Endothelial cell (in vitro differentiated cells): ENCODE measurements at places on chromosomes 2 and 18. TPM values are rescaled to one million over a fixed set of nuclear protein-coding genes. Genes with fewer than 3 reads are reported as not detected.

GRCh38 chr18:62365420-62365819, 40.3 kb downstream of the TNFRSF11A start:
- no peak for DNase-seq

DNA sequence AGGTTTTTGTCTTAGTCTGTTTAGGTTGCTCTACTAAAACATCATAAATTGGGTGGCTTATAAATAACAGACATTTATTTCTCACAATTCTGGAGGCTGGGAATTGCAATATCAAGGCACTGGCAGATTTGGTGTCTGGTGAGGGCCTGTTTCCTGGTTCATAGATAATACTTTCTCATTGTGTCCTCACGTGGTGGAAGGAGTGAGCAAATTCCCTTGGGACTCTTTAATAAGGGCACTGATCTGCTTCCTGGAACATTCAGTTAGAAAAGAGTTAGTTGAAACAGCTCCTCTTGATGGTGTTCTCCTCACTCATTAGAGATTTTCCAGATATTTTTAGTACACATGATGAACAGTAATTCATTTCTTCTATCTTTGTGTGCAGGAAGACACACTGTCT, 22.3 kb downstream of the COL4A3 start:
- no peak for DNase-seq

DNA sequence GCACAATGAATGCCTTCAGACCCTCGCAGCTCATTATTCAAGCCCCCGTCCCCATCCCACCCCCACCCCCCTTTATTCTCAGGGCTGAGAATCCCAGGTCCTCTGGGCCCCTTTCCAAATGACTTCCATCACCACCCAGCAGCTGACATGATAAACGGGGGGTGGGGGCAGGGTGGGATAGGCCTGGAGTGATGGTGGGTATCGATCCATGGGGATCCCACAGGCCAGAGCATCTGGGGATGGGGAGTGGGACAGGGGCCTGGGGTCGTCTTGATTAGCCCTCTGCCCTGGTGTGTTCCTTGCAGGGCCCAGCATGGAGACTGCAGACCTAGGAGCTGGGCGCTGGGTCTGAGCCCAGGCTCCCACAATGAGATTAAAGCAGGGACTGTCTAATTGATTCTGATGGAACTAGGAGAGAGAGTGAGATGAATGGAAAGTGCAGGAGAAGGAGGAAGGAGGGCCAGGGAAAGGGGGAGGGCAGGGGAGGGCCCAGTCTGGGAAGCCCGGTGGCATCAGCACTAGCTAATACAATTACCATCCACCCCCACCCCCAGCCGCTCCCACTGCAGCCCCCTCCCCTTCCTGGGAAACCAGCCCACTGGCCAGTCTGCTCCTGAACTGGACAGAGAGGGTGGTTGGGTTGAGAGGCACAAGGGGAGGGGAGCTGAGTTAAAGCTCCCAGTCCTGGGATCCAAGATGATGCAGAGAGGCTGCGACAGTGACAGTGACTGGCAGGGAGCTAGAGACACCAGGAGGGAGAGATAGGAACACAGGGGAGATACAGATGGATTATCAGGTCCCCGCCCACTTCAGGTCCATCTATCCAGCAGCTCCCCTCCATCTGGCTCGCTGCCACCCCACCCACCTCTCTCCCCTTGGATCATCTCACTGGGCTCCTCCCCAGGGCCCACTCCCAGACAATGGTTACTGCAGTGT, 13.1 kb upstream of the TNS1 start:
- no peak for DNase-seq

DNA sequence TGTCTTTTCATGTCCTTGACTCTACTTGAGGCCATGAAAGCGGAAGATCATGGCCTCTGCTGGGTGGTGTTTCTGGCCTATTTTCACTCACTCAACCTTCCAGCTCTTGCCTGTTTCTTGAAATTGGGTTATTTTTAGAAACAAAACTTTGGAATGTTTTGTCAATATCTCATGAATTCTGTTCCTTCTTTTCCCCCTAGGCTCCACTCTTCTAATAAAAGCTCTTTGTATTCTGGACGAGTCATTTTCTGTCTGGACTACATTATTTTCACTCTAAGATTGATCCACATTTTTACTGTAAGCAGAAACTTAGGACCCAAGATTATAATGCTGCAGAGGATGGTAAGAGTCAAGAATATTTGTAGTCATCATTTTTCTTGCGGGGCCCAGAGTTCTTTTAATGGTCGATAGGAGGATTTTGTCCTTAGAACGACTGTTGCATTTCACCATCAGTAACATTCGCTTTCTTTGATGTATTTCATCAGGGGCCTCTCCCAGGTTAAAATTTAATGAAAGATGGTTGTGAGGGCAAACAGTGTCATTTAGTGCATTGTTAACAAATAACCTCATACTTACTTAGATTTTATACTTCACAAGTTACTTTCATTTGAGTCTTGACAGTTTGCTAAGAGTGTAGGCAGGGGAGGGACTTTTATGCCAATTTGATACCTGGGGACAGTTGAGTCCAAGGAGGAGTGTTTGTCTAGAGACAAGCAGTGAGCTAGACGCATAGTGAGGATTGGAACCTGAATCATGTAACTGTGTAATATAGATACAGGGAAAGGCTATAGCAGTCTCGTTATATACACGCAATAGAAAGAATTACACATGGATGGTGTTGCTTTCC, 64.6 kb downstream of the TRPM8 start:
- no peak for DNase-seq

DNA sequence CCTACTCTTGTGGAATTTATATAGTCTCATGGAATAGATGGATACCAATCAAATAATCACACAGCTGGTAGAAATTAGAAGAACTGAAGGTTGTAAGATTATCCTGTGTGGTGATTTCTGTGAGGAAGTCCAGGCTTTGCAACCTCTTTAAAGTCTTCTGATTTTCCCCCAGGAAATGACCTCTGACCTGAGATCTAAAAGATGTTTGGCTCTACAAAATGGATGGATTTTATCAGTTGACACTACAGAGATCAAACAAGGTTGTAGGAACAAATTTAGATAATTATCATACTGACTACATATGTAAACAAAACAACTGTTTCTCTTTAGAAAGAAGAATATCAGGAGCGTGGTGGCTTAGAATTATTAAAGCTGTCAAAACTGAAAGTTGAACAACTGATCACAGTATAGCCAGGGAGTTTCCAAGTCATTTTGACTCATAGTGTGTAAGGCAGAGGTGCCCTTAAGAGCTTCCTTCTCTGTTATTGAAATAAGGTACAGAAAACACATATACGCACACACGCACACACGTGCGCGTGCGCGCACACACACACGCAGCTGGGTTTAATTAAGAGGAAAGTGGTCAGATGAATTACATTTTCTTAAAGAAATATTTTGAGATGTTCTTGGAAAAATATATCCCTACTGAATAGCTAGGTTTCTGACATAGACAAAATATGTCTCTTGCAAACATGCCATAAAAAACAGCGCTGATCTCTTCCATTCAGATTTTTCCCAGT, 35.5 kb upstream of the PELI1 start:
- no peak for DNase-seq

GRCh38 chr2:199982126-199982843, 26.9 kb downstream of the MAIP1 start:
- no peak for DNase-seq

- no peak for DNase-seq
These were observed 103.9 kb downstream of the SH3RF3 start for GRCh38 chr2:109232909-109233308.

GRCh38 chr2:29351916-29352591, 236.8 kb downstream of the CLIP4 start:
- no peak for DNase-seq

DNA sequence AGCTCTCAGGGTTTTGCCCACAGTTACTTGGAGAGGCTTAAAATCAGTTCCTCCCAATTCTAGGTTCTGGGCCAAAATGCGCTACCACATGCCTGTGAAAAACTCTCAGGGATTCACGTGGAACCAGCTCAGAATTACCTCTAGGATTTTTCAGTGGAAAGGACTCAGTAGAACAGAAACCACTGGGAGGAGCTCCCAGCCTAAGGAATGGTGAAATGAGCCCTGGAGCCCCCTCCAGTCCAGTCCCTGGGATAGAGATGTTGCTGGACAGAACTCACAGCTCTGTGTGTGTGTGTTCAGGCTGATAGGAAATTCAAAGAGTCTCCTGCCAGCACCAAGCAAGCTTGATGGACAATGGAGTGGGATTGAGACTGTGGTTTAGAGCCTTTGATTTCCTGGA, 21.1 kb upstream of the SLC9A4 start:
- DNase-seq: peak; percentile 9

DNA sequence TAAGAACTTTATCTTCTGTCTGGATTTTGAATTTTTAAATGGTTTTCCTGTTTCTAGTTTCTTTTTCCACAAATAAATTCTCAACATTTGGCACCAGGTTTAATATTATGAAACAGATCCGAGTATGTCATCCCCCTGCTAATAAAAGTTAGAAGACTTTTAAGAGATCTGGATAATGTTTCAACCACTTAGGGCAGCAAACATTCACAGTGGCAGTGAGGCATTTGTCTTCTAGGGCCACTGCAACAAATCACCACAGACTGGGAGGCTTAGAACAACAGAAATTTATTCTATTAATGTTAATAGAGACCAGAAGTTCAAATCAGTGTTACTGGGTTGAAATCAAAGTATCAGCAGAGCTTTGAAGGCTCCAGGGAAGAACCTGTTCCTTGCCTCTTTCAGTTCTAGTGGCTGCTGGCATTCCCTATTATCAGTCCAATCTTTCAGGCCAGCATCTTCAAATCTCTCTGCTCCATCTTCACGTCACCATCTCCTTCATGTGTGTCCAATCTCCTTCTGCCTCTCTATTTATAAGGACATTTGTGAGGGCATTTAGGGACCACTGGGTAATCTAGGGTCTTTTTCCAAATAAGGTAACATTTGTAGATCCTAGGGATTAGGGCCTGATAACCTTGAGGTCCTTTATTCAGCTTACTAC, 23.4 kb downstream of the ACSL3 start:
- no peak for DNase-seq

GRCh38 chr18:8424917-8425725, 184.1 kb upstream of the RAB12 start:
- no peak for DNase-seq

DNA sequence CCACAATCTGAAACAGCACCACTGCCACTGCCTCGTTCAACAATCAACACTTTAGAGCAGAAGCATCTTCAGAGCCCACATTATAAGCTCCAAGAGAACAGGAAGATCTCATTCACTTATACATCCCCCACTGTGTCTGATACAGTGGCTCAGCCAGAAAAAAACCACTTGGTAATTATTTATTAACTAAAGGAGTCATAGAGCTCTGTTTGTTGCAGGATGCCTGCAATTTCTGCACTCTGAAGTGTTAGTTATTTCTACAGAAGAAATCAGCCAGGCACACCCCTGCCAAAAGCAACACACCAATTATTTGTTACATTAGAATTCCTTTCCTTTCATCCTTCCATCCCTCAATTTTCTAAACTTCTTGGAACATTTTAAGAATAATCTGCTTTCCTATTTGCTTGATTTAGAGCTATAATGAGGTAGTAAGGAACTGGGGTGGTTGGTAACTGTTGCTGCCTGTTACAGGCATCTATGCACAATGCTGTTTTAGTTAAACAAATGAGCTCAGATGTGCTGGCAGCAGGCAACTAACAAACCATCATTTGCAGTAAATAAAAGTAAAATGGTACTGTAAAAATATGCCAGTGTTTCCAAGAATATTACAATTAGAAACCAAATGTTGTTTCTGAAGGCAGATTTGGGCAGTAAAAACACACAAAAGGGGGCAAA, 59.9 kb downstream of the DYM start:
- DNase-seq: no peak

DNA sequence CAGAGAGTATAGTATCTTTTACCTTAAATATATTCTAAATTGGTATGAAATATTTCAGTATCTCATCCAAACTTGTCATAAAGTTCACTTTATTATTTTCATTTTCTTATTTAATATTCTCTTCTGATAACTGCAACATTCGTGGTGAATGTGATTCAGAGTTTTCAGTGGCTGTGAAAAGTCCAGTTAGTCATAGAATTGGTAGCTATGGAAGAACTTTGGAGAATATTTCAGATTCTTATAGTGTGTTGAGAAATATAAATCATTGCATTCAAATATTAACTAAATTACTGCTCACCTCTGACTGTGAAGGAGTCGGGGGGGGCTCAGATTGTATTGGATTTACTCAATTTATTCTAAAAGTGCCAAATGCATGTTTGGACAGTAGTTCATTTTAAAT, 178.6 kb upstream of the VWC2L start:
- DNase-seq: no peak

DNA sequence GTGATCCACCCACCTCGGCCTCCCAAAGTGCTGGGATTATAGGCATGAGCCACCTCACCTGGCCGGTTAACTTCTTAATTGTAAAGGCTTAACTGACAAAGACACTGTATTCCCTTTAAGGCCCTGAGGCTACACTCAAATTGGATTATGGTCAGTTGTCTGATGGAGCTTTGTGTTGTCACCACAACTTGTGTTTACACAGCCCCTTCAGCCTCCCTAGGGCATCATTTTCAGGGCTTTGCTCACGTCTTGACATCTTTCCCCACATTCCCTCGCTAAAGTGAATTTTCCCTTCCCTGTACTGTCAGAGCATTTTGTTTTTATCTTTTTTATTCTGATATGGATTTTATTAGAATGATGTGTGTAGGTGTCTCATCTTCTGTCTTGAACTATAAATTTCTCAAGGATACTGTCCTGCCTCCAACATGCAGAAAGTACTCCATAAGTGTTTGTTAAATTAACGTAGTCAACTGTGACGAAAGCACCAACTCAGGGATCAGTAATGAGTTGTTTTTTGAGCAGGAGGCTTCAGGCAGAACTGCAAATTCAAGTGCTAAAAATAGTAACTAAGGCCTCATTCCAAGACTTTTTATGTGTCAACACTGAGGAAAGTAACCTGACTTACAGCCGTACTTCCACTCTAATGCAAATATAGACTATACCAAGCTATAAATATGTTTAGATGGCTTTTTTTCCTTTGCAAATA, 77.1 kb upstream of the NARS1 start:
- DNase-seq: no peak

GRCh38 chr2:234521536-234521935, 24.7 kb upstream of the ARL4C start:
- no peak for DNase-seq

GRCh38 chr2:44531289-44531688, 169.5 kb downstream of the CAMKMT start:
- DNase-seq: no peak

GRCh38 chr2:12967804-12968203, 251.1 kb downstream of the TRIB2 start:
- DNase-seq: no peak

GRCh38 chr18:62838475-62839098, 123.2 kb downstream of the PHLPP1 start:
- DNase-seq: no peak

- DNase-seq: no peak
These were observed 1.3 kb downstream of the SFTPB start for GRCh38 chr2:85666435-85667316.

GRCh38 chr2:237153181-237153580, 67.5 kb downstream of the COPS8 start:
- no peak for DNase-seq

TLX2 gene
- not detected for total RNA-seq

NT5C1B gene
- not detected for total RNA-seq

NT5DC4 gene
- total RNA-seq: not detected

SRBD1 gene
- 18.2 TPM for total RNA-seq

ALKAL2 gene
- total RNA-seq: 3.2 TPM

RAB12 gene
- total RNA-seq: 35.3 TPM

ANO7 gene
- total RNA-seq: 16.1 TPM

RNF152 gene
- total RNA-seq: 4.1 TPM
